ENCODE measurements at places on chromosomes 7 and 10.

DNA sequence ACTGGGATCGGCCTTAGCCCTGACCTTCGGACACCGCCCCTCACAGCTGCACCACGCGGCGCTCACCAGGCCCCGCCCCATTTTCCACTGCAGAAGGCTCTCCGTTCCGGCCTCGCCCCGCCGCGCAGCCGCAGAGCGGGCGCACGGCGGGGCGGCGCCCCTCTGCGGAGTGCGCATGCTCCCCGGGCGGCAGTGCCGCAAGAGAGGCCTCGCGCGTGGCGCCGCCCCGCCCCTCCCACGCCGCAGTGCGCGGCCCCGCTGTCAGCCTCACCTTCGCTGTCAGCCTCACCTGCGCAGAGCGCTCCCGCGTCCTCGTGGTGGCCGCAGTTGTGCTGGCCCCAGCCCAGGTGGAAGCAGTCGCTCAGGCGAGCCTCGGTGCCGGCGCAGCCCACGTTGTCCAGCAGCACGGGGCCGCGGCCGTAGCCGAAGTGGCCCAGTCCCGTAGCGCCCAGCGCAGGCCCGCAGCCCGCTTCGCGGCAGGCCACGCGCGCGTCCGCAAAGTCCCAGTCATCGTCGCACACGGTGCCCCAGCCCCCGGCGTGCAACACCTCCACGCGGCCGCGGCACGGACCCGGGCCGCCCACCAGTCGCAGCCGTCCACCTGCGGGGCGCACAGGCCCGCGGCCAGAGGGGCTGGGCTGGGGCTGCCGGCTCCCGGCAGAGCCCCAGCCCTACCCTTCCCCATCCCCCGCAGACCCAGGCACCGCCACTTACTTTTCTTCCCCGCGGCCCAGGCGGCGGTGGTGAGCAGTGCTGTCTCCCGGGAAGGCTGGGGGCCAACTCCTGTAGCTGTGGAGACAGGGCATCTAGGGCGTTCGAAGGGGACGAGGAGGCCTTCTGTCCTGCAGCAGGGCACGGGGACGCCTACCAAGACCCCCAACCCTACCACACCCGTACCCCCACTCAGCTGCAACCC lies 16.1 kb downstream of the SSC4D start:
- peak; percentile 94 for DNase-seq

DNA sequence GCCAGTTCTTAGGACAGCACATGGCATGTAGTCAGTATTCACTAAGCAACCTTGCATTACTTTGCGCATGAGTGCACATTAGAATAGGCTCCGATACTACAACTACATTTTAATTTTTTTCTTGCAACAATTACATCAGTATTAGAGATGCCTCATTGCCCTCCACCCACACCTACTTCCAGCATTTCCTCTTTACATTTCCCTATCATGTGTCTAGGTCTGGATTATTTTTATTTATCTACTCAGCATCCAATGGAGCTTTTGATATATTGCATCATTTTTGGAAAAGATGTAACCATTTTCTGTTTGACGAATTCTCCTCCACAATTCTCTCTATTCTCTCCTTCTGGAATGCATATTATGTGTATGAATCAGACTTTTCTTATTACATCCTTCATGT lies 258.2 kb upstream of the GLI3 start:
- DNase-seq: no peak

DNA sequence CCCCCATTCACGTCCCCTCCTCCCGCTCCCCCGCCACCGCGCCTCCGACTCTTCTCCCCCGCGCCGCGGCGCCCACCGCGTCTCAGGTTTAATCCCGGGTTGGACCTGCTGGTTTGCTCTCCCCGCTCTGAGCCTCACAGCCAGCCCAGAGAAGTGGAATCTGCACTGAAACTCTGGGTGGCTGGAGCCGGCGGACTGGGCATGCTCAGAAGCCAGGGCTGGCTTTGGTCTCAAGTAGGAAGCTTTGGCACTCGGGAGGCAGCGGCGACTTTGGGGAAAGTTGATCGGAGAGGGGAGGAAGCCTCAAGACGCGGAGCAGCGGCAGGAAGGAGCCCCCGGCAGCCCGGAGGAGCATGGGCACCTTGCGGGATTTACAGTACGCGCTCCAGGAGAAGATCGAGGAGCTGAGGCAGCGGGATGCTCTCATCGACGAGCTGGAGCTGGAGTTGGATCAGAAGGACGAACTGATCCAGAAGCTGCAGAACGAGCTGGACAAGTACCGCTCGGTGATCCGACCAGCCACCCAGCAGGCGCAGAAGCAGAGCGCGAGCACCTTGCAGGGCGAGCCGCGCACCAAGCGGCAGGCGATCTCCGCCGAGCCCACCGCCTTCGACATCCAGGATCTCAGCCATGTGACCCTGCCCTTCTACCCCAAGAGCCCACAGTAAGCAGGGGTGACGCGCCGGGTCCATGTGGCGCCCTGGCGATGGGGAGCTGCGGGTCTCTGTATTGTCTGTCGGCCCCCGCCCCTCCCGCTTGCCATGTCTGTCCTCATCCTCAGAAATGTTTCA lies at the start of gene PRKG1:
Gene PRKG1 (plus strand): TSS at position 250 of the 791 bp plus-strand sequence.
- DNase-seq: peak; percentile 22

DNA sequence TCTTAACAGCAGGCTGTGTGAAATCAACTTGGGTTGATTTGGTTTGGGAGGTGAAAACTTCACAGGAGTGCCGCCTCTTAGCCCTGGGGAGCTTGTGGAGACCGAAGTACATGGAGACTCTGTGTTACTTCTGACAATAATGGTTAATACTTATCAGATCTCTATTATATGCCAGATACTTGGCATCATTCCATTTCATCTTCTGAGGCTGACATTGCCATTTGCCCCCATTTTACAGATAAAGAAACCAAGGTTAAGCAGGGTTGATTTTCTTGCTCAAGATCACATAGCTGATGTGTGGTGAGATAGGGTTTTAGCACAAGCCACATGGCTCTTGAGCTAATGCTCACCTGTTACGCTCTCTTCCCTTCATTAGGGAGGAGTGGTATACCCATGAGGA lies 150.6 kb upstream of the FAM13C start:
- no peak for DNase-seq

DNA sequence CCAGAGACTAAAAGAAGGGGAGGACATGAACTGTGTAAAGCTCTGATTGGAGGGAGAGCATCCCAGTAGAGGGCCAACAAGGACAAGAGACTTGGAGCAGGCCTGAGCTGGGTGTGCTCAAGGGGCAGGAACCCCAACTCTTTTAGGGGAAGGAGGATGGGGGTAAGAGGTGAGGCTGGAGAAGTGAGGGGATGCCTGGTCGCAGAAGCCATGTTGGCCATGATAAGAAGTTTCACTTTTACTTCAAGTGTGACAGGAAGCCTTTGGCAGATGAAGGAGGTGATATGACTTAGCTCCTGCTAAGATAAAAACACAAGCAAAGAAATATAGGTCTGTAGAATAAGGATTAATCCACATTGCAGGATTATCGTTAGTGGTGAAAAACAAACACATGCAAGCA lies 208.3 kb downstream of the JAZF1 start:
- no peak for DNase-seq
